Natural killer cell treated with Interleukin-12 subunit alpha and Interleukin-12 subunit beta and Interleukin-15 and Interleukin-18, amount 100 ng/mL, for 72 hours (primary cell): ENCODE measurements at places on chromosomes 2 and 18. TPM values are rescaled to one million over a fixed set of nuclear protein-coding genes. Genes with fewer than 3 reads are reported as not detected.

Gene EDAR
- total RNA-seq: not detected

Gene GALR1
- total RNA-seq: not detected

Gene XIRP2
- not detected for total RNA-seq

Gene ANKAR
- total RNA-seq: 7.7 TPM

Gene ZNF532
- 3.3 TPM for total RNA-seq

Gene CCDC85A
- total RNA-seq: not detected

Gene MARCO
- not detected for total RNA-seq

Gene SKOR2
- total RNA-seq: not detected

Gene TFPI
- 1.9 TPM for total RNA-seq

Gene ASIC4
- 0.12 TPM for total RNA-seq

Gene FEV
- total RNA-seq: not detected

Gene NABP1
- 125 TPM for total RNA-seq

Gene ERFE
- 0.20 TPM for total RNA-seq
